ENCODE measurements at places on chromosomes 4 and X.

- DNase-seq: no peak
These were observed 27.5 kb upstream of the SULT1B1 start for GRCh38 chr4:69787879-69788278.

DNA sequence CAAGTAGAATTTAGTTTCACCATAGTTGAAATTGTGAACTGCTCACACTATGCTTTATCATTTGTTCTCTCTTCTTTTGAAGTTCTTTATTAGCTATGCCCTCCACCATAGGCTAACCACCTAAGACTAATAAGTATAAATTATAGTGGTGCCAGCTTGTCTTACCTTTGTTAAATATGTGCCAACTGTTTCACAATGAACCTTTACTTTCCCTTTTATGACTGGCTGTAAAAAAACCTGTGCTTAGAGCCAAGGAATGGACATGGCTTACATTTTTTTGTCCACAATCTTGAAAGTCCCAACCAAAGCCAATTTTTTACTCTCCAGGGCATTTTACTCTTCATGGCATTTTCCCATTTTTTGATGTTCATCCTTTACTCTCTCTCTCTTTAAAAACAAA, 123.5 kb upstream of the LEF1 start:
- no peak for DNase-seq

GRCh38 chrX:78064152-78064551, 39.9 kb upstream of the PGK1 start:
- no peak for DNase-seq

DNA sequence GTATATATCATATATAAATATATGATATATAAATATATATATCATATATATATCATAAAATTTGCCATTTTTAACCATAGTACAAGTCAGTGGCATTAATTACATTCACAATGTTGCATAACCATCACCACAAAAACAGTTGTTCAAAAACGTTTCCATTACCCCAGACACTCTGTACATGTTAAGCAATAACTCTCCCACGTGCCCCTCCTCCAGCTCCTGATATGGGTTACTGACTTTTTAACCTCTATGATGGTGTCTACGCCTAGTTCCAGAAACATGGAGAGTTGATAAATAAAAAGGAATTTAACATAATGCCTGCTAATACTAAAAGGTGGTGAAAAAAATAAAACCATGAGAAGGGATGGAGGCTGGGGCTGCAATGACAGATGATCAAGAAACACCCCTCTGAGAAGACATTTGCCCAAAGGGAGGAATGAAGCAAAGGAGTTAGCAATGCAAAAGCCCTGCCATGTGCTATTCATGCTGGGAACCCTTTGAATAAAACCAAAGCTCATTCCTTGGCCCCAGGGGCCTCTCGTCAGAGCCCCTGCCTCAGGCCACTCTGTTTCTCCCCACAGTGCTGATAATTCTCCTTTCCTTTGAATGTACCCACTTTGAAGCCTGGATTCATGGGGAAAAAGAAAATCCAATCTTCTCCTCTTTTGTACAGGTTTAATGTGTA, 144.3 kb downstream of the NWD2 start:
- DNase-seq: no peak

DNA sequence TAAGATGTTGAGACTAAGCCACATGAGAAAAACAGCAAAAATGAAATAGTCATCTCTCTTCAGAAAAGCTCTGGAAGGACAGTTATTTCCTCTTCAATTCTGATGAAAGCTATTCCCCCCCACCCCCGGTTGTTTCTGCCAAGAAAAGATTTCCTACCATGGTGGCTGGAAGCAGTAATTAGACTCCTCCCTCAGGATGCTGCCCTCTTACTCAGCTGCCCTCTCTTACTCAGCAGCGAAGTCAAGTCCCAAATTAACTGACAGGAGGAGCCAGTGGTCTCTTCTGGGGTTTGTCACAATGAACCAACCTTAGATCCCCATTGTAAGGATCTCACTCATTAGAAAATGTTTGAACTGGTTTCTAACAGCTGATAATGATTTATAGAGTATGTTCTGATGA, 38.0 kb downstream of the GPM6B start:
- no peak for DNase-seq

DNA sequence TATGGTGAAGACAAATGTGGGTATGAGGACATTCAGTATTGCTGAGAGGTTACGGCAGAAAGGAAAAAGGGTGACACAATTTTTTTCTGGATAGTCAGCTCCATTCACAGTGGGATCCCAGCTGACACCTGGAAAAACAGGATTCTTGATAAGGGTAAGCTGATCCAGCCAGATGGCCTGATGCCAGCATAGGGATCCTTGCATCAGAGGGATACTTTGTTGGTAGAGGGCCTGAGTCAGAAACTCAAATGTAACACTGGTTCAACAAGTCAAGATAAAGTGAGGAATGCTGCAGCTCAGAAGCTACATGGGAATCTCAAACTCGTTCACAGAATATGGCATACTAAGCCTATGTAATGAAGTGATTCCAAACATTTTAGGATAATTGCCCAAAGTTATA, 726.7 kb downstream of the C4orf33 start:
- DNase-seq: no peak

DNA sequence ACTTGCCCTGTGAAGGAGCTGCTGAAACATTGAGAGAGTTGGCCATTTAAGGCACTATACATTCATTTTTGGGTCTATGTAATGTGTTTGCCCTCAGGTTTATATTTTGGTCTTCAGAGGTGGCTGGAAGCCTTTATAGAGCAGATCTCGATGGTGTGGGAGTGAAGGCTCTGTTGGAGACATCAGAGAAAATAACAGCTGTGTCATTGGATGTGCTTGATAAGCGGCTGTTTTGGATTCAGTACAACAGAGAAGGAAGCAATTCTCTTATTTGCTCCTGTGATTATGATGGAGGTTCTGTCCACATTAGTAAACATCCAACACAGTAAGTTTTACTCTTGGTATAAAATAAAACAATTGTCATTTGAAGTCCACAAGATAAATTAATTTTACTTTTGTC, 31.1 kb downstream of the EGF start:
- no peak for DNase-seq

DNA sequence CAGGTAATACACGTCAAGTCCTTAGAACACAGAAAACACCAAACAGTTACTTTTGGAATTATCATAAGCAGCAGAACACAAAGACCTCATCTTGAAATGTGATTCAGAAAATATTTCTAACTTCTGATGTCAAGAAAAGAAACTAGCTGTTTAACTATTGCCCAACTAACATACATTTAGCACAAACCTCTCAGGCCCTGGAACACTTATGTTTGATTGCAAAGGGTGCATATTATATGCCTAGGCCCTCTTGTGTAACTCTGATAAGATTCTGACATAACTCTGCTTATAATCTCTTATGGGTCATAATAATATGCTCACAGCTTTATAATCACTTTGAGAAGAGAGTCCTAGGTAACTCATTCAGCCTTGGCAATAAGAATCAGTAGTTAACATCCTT, 62.6 kb downstream of the TBC1D9 start:
- DNase-seq: no peak

DNA sequence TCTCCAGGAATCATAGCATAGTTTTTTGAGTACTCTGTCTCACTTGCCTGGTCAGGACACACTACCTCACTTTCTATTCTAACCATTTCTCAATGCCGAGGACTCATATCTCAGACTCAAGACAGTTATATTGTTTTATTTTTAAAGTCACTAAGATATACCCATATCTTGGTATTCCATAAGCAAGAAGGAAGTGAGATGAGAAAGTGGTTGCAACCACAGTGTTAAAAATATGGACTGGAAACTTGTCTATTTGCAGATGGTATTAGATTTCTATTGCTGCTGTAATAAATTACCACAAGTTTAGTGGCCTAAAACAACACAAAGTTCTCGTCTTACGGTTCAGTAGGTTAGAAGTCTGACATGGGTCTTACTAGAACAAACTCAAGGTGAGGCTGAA, 344.8 kb upstream of the MAGEB2 start:
- no peak for DNase-seq

- DNase-seq: no peak
These were observed 628.8 kb downstream of the SPRY1 start for GRCh38 chr4:124025428-124025827.

DNA sequence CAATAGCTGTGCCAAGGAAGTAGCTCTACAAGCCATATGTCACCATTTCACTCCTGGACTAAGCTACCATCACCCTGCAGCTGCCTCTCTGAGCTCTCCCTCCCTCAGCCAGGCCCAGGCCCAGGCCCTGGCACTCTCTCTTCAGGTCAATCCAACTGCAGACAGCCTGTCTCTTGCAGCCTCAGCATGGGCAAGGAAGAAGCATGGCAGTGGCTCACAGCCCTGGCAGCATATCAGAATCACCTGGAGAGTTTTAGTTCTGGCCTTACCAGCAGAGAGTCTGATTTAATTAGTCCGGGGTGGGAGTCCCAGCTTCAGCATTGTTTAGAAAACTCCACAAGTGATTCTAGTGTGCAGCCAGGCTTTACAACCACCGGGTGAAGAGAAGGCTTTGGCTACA, 31.5 kb downstream of the NALF2 start:
- DNase-seq: no peak

GRCh38 chr4:15558561-15558960, 88.9 kb downstream of the CC2D2A start:
- no peak for DNase-seq

GRCh38 chrX:150696331-150696730, 3.1 kb downstream of the MTMR1 start:
- no peak for DNase-seq

- peak; percentile 33 for DNase-seq
These were observed 21.3 kb downstream of the SPCS3 start for GRCh38 chr4:176340871-176341685.

- DNase-seq: no peak
These were observed 2.0 kb upstream of the ABCB7 start for GRCh38 chrX:75158054-75158453.

GRCh38 chrX:25096522-25097045, 80.8 kb upstream of the ARX start:
- no peak for DNase-seq

DNA sequence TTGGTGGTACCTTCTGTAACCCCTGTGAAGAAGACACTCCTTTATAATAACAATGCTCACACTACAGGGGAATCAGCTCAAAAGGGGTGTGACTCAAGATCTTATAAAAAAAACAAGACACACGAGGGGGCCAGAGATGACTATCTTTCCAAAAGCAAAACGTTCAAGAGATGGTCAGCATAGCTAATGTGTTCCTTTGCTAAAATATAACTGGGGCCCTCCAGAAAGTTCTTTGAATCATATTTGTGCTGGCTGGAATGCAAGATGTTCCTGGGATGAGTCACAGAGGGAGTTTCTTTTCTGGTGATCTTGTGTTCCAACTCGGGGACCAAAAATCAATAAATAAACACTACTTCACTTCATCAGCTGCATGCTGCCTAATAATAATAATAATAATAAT, 46.5 kb downstream of the RAI2 start:
- no peak for DNase-seq

DNA sequence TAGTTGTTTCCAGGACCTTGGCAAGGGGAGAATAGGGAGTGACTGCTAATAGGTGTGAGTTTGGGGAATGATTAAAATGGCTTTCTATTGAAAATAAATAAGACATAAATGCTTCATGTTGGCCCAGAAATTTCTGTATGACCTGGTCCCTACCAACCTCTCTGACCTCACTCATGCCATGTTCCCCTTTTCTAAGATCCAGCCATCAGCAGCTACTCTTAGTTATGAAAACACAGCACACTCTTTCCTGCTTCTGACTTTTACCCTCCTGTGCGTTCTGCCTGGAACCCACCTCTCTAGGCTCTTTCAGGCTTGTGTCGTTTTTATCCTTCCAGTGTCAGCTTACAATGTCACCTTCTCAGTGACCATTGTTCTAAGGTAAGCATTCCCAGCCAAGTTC, 14.8 kb upstream of the CXCL5 start:
- no peak for DNase-seq

- no peak for DNase-seq
These were observed 768 bp upstream of the CDKL5 start for GRCh38 chrX:18424482-18425198.

DNA sequence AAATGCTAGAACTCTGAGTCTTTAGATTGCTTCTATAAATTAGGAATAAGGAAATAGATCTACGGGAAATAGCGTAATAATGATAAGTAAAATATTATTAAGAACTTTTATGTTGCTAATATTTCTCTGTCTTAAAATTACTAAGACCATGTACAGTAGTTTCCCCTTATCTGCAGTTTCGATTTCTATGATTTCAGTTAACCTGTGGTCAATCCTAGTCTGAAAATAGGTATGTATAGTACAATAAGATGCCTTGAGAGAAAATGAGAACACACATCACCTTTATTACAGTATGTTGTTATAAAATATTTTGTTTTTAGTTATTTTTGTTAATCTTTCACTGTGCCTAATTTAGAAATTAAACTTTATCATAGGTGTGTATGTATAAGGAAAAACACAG, 92.6 kb downstream of the CCSER1 start:
- DNase-seq: no peak

- peak; percentile 4 for DNase-seq
These were observed 830.9 kb downstream of the TECRL start for GRCh38 chr4:63578383-63578782.

GRCh38 chrX:119492463-119492862, 24.2 kb downstream of the SLC25A5 start:
- no peak for DNase-seq

DNA sequence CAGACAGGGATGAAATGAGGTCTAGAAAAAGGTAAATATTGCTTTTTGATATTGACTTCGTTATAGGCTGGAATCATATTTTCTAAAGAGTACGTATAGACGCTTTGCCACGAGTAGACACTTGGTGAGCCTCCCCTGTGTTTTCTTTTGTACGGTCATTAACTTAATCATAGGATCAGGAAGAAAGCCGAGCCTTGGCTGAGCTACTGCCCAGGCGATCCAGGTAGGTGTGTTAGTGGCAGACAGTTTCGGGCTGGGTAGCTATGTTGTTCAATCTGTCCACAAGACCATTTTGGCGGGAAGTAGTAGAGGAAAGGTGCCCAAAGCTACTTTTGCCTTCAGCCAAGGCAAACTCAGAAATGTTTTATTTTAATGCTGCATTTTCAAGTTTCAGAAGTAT, 8.8 kb downstream of the PRDM8 start:
- no peak for DNase-seq

DNA sequence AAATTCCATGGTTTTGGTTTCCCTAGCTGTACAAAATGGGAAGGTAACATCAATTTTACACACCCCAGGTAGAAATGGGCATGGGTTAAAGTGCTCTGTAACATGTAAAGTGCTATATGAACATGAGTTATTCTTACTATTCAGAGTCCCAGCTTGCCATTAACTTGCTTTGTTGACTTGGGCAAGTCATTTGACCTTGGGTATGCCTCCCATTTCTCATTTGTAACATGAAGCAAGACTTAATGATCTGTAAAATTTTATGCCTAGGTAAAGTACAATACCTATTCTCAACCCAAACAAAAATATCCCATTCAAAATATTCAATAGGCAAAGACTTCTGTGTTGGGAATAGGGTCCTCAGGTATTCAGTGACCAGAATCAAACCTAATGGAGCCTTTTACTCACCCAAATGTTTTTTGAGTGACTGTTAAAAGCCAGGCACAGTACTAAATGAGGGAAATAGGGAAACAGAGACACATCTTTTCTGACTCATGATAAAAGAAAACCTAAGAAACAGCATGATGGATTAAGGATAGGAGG, 126.6 kb downstream of the SH3RF1 start:
- DNase-seq: no peak

- DNase-seq: no peak
These were observed 41.2 kb downstream of the PIR start for GRCh38 chrX:15451913-15452312.

GRCh38 chrX:84339507-84340364, 151.7 kb upstream of the RPS6KA6 start:
- DNase-seq: no peak

Measured in SW 1271 (cell line).